IPS-NIHi11 (cell line): ENCODE measurements at places on chromosomes 1 and 21.

- no peak for DNase-seq
These were observed 242.2 kb upstream of the DMRTA2 start for GRCh38 chr1:50665413-50665812.

DNA sequence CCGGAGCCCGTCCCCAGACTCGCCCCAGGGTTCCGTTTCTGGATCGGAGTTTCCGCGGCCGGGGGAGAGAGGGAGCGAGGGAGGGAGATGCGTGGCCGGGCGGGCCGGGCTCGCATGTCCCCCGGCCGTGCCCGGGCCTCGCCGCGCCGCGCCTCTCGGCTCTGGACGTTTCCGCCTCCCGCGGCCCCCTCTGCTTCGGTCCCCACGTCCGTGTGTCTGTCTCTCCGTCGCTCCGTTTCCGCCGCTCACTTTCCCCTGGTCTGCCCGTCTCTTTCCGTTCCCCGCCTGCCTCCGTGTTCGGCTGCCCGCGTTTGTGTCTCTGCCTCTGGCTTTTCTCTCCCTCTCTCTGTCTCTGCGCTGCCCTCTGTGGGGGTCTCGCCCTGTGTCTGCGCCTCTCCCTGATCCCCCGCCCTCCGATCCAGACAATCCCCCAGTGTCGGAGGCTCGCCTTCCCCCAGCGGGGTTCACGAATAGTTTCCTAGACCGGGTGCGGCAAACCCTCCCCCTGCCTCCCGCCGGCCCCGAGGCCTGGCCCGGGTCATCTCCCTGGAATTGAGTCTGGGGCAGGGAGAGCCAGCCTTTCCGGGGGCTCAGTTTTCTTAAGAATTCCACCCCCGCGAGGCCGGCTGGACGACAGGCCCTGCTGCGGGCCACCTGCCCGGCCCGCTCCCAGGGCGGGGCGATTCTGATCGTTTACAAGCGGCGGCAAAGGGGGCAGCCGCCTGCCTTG is 735 bp downstream of the NBL1 start:
- peak; percentile 51 for DNase-seq

DNA sequence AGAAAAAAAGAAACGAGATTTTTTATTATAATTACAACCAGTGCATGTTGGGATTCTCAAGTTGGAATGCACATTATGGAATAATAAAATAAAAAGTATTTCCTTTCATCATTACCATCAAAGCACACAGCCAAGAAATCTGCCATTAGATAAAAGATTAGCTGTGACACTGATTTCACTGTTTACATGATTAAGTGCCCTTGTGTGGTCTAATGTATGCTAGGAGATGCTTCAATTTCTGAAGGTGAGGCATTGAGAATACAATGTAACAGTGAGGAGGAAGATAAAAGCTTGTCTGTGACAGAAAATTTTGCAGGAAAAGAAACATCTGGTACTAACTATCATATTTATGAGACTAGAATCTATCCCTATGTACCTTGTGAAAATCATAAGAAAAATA is 409.7 kb upstream of the PRMT6 start:
- no peak for DNase-seq

- no peak for DNase-seq
These were observed 91.6 kb downstream of the PAX7 start for GRCh38 chr1:18722270-18722669.

GRCh38 chr1:219514728-219515127 is 98.2 kb downstream of the ZC3H11B start:
- no peak for DNase-seq

DNA sequence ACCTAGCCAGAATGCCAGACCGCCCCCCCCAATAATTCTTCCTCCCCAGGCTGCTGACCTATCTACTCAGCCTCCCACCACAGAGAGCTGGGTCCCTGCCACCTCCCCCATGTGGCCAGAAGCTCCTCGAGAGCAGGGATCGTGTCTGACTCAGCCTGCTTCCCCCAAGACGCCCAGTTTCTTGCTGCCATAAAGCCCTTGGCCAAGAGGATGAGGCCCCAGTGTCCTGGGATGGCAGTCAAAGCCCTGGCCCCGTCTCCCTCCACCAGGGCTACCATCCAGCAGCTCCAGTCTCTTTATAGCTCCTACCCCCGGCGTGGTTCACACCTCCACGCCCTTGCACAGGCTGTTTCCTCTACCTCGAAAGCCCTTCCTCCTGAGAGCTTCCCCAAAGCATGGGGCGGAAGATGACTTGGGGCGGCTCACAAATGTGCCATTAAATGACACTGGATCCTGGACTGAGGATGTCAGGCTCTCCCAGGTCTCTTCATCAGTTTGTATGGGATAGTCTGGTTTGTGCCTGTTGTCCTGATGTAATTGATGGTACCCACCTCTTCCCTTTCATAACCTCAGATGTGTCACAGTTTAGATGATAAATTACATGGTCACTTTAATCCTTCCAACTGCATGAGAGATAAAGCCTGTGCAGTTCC is 13.2 kb downstream of the ADGRB2 start:
- no peak for DNase-seq

DNA sequence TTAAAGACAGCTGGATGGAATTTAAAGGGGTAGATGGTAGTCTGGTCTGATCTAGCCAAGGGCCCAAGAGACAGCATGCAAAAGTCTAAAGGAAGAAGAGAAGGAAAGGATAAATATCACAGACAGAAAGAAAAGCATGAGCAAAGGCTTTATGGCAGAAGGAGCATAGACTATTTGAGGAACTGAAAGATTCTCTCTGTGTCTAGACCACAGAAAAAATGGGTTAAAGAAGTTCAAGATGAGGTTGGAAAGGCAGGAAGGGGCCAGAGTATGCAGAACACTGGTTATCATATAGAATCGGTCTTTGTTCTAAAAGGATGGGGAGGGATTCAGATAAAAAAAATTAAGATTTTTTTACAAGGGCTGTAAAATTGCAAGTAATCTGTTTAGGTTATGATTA is 136.8 kb upstream of the SGIP1 start:
- no peak for DNase-seq

- DNase-seq: no peak
These were observed 203.2 kb downstream of the SDCCAG8 start for GRCh38 chr1:243459059-243459458.

DNA sequence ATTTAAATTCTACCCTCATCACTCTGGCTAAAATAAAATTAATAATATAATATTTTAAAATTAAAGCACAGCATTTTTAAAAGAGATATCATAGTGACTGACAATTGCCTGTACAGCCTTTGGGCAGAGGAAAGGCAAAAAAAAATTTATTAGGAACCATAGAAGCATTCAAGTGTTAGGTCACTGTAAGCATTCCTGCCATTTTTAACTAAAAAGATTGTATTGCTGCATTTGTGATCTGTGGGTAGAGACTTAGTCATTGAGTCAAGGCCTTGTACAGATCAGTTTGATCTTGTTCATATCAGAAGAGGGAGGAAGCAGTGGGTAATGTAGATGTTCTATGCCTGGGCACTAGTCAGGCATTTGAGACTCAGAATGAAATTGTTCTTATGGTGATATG is 109.9 kb downstream of the LYPLAL1 start:
- DNase-seq: no peak

DNA sequence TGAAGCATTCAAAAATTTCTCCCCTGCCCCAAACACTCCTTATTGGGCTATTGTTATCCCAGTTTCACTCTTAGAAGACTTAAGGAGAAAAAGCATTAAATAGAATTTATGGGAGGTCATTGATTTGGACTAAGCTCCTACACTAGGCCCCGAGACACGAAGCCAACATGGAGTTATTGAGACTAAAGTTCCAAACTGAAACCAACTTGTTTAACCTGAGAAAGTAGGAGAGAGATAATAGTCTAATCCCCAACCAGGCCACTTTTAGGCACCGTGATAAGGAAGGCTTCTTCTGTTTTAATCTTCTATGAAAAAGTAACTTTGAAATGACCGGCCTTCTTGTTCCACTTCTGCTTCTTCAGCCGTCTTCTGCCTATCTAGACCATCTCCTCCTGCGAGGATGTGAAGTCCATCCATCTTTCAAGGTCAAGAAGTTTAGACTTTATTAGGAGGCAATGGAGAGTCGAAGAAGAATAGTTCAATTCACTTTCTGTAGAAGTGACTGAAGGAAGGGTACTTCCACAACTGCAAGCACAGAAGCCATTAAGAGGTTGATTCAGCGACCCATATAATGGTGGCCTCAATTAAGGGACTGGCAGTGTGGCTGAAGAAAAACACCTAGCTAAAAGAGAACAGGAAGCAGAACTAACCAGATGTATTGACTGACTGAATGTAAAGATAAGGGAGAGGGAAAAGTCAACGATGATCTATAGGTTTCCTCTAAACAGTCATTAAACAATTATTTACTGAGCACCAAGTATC is 428.8 kb downstream of the SMYD3 start:
- DNase-seq: no peak

DNA sequence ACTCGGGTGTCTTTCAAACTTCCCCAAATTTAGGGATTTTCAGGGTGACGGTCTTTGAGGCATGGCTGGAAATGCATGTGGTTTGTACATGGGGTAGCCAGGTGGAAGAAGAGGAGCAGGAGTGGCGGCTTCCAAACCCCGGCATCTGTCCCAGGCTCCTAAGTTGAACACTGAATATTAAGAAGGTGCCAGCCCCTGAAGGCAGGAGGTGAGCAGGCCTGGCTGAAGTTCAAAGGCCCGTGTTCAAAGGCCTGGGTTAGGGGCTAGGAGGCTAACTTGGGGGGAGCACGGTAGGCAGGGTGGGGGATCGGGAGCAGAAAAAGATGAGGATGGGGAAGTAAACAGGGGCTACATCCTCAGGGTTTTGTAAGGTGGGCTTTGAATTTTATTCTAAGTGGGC is 42.8 kb downstream of the ELK4 start:
- DNase-seq: no peak

DNA sequence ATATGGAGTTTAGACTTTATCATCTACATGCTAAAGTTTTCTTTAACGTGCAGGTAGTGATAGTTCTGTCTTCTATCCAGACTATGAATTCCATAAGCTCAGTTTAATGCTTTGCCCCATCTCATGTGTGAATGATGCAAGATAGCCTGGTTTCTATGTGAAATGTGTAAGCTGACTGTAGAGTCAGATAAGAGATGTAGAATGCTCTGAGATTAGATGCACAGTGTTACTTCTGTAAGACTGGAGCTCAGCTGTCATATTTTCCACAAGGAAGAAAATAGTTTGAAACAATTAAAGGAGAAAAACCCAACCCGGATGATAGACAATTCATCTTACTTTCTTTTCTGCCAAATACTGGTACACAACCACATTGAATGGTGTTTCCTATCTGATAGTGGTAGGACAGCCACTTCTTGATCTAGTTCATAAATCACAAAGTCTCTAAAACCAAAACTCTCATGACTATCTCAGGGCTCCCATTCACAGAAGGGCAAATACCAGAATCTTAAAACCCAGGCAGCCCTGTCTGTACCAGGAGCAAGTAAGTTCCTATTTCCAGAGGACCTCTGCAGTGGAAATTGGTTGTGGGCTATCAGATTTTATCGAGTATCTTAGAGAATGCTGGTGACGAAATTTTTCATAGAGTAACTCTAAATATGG is 50.6 kb downstream of the TBX15 start:
- DNase-seq: no peak

DNA sequence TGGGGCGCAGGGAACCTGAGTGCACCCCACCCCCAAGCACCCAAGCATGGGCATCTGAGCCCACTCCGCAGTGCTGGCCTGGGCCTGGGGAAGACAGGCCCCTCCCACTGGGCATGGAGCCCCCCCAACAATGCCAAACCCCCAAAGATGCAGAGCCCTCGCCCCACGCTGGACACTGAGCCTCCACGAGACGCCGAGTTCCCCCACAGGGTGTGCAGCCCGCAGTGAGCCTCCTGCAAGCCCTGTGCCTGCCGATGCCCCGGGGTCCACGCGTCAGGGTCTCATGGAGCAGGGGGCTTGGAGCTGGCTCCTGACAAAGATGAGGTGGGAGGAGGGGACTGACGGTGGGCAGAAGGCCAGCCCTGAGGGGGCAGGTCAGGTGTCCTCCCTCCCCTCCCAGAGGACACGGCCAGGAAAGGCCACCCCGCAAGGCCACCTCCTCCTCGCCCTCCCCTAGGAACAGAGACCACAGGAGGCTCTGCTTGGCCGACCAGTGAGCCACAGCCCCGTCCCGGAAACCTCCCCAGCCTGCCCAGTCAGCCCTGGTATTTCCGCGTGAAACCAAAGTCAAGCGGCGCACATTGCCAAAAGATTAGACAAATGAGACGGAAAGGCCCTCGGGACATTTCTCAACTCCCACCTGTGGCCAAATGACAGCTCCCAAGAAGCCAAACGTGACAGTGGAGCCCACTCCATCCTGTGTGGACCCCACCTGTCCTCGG is 33.4 kb downstream of the MEGF6 start:
- DNase-seq: no peak

DNA sequence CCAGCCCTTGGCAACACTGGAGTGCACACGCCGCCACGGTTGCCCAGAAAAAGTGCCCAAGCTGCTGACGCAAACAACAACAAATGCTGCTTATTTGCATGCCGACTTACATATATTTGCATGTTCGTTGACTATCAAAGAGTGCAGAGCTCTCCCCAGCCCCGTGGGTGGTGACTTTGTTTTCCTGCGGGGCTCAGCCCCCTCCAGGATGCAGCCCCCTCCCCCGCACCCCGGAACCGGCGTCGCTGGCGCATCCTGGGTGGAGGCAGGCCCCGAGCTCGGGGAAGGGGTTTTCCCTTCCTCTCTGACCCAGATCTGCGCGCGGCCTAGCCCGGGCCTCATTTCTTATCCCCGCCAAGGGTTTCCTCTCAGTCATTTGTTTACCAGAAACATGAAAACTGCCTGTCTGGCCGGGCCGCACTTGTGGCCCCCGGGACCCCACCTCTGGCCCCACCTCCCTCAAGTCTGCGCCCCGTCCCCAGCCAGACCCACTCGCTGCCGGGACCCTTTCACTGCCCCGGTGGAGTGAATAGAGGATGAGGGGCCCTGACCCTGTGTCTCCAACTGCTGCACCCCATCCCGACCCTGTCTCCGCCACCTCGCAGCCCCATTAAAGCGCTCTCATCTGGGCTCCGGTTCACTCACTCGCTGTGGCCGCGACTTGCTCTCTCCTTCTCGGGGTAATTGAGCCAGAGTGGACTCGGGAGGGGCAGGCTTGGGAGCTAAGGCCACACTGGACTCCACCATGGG is 5.5 kb downstream of the TNFRSF25 start:
- peak; percentile 52 for DNase-seq

DNA sequence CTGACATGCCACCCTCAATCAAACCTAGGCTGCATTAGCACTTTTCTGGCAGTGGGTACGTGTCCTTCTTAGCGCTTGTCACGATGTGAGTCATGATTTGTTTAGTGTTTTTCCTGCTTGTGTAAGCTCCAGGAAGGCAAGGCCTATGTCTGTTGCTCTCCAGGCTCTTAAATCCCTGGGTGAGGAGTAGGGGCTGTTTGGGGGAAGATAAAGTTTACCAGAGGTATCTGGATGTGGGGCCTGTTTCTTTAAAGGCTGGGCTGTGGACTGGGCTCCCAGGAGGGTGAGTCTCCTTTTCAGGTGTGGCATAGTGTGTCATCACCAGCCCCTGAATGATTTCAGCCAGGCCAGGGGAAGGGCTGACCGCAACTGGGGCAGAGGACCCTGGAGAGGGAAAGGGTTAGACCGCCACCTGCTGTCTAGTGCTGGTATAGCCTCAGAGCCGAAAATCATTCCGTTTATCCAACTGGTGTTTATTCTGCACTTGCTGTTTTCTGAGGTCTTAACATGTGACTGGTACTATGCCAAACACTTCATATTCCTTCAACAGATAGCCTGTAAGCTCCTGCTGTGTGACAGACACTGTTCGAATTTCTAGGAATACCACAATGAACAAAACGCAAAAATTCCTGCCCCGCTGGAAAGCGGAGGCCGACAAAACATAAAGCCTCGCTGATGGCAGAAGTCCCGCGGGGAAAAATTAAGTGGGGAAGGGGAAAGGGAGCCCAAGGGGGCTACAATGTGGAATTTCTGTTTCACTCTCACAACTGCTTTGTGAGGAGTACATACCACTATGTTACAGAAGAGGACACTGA is 9.7 kb downstream of the SERINC2 start:
- peak; percentile 88 for DNase-seq

- DNase-seq: no peak
These were observed 106.6 kb upstream of the IFFO2 start for GRCh38 chr1:19063122-19063521.
